ENCODE measurements at places on chromosomes 1 and 21.

- no peak for DNase-seq
These were observed 36.8 kb upstream of the KIF1B start for GRCh38 chr1:10173582-10173981.

DNA sequence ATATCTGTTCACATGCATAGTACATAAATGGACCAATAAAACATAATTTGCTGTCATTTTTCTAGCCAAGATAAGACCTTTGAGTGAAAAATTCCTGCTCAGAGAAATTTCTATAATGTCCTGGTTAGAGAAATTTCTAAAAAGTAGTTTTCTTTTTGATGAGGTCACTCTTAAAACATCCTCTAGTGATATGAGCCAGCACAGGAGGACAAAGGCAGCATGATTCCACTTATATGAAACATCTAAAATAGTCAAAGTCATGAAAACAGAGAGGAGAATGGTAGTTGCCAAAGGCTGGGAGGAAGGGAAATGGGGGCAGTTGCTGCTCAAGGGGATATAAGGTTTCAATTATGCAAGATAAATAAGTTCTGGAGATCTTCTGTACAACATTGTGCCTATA is 239.4 kb downstream of the BACH1 start:
- no peak for DNase-seq

DNA sequence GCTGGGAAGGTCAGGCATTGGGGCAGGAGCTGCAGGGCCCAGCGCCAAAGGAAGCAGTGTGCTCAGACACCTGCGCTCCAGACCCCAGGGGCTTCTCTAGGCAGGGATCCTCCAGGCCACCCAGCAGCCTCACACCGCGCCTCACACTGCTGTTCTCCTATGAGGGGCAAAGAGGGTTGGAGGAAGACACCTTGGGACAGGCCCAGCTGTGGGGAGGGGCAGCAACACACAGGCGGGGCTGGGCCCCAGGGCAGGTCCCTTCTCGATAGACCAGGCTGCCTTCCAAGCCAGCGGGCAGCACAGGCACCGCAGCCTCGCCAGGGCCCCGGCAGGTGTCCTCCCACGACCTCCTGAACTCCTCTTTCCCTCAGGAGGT is 20.7 kb upstream of the PRSS38 start:
- no peak for DNase-seq

- peak; percentile 16 for DNase-seq
These were observed 29.4 kb downstream of the VAV3 start for GRCh38 chr1:107935396-107936064.

GRCh38 chr1:7587773-7588456 is 183.2 kb upstream of the VAMP3 start:
- no peak for DNase-seq

- no peak for DNase-seq
These were observed 42.1 kb upstream of the LAX1 start for GRCh38 chr1:203722909-203723308.

DNA sequence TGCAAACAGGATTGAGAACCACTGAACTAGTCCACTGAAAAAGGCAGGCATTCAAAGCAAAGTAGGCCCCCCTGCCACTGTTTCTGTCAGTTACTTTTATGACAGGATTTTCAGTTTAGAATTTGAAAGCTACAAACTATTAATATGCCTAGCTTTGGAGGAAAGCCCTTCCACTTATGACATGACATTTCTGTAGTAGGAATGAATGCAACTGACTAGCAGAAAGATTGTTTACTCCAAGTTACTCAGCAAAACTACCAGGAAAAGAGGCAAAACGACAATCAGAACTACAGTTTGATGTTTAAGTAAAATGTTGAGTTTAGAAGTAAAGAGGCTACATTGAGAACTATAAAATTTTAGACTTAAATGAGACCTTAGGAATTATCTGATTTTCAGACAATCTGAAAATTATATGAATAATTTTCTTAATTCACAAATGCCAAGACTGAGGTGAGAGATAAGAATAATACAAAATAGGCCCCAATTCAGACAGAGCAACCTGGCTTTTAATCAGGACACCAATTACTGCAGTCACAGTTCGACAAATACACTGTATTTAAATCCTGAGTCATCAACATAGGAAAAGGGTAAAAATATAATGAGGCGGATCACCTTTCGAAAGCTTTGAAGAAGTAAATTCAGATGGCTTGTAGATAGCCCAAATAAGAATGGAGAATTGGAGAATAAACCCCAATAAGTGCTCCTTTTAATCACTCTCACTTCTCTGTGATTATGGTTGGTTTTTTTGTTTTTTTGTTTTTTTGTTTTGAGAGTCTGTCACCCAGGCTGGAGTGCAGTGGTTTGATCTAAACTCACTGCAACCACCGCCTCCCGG is 2.2 kb downstream of the PRKAB2 start:
- DNase-seq: no peak

- DNase-seq: no peak
These were observed 15.9 kb downstream of the SLC27A3 start for GRCh38 chr1:153790966-153791647.

GRCh38 chr21:39775816-39776215 is 30.8 kb downstream of the IGSF5 start:
- DNase-seq: no peak

GRCh38 chr1:65344171-65344814 is 35.0 kb downstream of the DNAJC6 start:
- no peak for DNase-seq

DNA sequence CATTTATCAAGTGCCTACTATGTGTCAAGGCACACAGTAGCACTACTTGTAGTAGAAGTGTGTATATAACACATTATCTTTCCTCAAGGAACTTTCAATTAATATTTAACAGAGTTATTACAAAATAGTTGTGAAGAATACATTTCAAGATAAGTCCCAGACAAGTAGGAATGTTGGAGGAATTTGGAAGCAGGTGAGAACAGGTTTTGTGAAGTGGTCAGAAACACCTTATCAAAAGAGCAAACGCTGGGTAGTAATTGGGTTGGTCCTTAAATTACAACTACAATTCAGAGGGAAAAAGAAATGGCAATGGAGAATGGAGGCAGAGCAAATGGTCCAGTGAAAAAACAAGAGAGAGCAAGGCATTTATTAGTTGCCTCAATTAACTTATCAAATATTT is 218.8 kb downstream of the ADGRL2 start:
- DNase-seq: no peak

DNA sequence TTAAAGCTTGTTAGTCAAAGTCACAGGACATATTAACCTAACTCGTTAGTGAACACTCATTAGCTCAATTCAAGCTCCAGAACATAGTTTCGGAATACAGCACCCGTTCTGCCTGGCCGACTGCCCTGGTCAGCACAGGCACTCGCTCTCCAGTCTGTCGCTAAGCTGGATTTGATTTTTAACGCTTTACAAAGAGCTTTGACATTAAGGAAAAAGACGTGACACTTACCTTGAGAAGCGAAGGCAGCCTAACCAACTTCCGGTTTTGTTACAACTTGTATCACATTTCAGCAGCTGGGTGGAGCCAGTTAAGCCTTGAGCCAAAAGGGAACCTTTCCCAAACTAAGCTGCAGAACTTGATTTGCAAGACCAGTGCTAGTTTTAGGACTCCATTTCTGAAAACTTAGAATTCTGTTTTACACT is at the start of gene FRRS1:
FRRS1 (minus strand) TSS at position 258 of the 423 bp plus-strand sequence. CDS start 17,867 bp downstream, outside the sequence.
- peak; percentile 73 for DNase-seq

DNA sequence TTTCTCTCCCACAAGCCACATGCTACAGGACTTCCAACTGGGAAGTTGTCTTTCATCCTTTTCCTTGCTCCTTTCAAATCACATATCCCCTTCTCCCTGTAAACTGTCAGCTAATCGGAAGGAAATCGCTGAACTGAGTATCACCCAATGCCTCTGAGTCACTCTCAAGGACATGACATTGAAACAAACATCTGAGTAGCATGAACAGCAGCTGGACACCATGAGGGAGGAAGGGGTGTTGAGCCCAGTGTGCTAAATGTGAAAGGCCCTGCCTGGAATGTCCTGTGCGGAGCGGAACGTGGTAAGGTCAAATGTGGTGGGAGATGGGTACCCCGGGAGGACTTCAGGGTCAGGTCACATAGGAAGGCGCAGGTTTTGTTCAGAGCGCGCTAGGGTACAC is at the start of gene OR2AJ1:
OR2AJ1 (plus strand) TSS at position 22 of the 400 bp plus-strand sequence. CDS start 8,880 bp downstream, outside the sequence.
- no peak for DNase-seq

DNA sequence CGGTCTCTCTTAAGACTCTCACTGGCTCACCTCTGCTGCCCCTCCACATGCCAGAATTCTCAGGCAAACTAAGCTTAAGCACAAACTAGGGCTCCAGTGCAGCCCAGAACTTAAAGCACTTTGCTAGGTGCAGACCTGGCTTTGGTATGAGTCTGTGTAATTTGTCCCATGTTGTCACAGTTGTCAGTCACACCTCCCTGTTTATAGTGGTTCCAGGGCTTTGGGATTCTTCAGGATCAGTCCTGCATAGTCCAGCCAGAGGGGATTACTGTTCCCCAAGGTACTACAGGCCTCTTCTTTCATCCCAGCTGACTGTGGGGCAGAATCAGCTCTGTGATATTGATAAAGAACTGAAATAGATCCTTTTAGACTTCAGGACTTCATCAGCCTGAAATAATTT is 105.0 kb upstream of the UBE2U start:
- no peak for DNase-seq

GRCh38 chr1:170938281-170938680 is 2.9 kb downstream of the MROH9 start:
- DNase-seq: no peak

Data from SW480 (cell line).